Tracheal epithelial cell (primary cell): ENCODE measurements at places on chromosomes 1 and 21. TPM values are rescaled to one million over a fixed set of nuclear protein-coding genes. Genes with fewer than 3 reads are reported as not detected.

ATP6V0B gene
- 187 and 208 TPM in 2 replicates for total RNA-seq

ADORA1 gene
- total RNA-seq: under 0.01 and 0.72 TPM in 2 replicates

PHLDA3 gene
- 233 and 236 TPM in 2 replicates for total RNA-seq

MLLT11 gene
- 1.9 and 4.6 TPM in 2 replicates for total RNA-seq

SYPL2 gene
- total RNA-seq: not detected in 2 replicates
